T-helper 2 cell treated with Interferon-gamma antibody and Interleukin-4, amounts not matched to agents 5 μg/mL and 100 μg/mL, for 36 hours (primary cell): ENCODE measurements at places on chromosomes 3 and 15.

- H3K27me3 ChIP-seq = no peaks in the 10 kb centered on the region
- peaks cover 87% of the 10 kb centered on the region for H3K4me1 ChIP-seq
- DNase-seq = peak; percentile 48
- peaks cover 52% of the 10 kb centered on the region for H3K36me3 ChIP-seq
- peak overlapping the region; percentile 59 for H3K4me3 ChIP-seq
These were observed 60.9 kb downstream of the TGFBR2 start for GRCh38 chr3:30667280-30667651.

- DNase-seq = no peak
- no peak overlapping the region for H3K4me3 ChIP-seq
- peaks cover 10% of the 10 kb centered on the region for H3K27me3 ChIP-seq
- H3K36me3 ChIP-seq = no peaks in the 10 kb centered on the region
These were observed 115.8 kb upstream of the CTDSPL start for GRCh38 chr3:37745921-37746320.

DNA sequence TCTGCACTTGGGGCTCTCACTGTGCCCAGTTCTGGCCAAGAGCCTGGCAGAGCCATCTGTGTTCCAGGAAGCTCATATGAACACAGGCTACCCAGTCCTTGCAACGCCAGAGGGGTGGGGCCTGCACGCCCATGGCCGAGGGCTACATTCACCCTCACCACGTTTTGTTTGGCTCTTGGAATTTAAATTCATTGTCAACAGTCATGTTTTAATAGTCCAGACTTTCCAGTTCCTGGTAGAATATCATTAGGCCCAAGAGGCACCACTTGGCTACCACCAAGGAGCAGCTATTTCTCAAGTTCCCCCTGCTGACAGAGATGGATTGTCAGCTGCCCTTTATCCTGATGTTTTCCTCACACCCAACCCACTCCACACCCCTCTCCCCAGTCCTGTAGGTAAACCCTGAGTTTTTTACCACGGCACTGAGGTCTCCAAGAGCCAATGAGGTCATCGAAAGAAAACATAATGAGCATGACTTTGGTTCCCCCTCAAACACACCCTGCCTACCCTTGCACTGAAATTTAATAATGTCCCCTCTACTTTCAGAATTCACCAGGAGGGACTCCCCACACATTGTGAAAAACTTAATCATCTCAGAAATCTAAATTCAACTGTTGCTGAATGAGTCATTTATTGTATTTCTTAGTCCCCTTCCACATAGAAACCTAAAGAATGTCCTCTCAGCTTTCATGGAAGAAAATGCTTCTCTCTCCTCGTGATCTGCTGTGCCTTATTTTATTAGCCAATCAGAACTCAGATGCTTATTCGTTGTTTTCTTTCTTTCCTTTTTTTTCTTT lies 125.1 kb downstream of the SHQ1 start:
- peak overlapping the region; percentile 50 for H3K27ac ChIP-seq
- no peaks in the 10 kb centered on the region for H3K27me3 ChIP-seq
- H3K36me3 ChIP-seq = no peaks in the 10 kb centered on the region

DNA sequence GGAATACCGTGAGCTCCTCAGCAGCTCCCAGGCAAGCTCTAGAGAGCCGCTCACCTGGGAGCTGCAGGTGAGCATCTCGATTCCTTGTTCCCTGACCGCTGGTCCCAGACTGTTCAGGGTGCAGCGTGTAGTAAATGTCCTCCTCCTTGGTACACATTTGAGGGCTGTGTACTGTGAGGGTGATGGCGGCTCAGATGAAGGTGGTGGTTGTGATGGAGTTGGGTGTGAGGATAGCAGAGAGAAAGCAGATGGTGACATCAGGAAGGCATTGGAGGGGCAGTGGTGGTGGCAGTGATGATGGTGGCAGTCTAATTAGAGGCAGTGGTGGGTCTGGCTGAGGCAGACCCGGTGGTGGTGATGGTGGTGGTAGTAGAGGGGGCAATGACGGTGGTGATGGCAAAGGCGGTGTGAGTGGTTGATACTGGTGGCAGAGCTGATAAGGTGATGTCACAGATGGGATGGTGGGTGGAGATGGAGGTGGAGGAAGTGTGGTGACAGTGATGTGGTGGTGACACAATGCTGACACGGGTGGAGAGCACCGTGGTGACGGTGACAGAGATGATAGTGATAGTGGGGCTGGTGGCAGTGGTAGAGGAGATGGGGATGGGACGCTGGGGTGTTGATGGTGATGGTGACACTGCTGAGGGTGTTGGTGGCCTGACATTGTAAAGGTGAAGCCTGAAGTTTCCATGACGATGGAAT lies at the start of gene DNAJB8:
DNAJB8 (minus strand) TSS at position 51 of the 702 bp plus-strand sequence. CDS start 3,645 bp downstream, outside the sequence.
- H3K36me3 ChIP-seq = no peaks in the 10 kb centered on the region
- H3K4me1 ChIP-seq = peaks cover 6% of the 10 kb centered on the region
- peaks cover 4% of the 10 kb centered on the region for H3K27me3 ChIP-seq
- no peak within 1 kb of the TSS for H3K4me3 ChIP-seq
- peak; percentile 48 for DNase-seq
- no peak within 1 kb of the TSS for H3K27ac ChIP-seq

DNA sequence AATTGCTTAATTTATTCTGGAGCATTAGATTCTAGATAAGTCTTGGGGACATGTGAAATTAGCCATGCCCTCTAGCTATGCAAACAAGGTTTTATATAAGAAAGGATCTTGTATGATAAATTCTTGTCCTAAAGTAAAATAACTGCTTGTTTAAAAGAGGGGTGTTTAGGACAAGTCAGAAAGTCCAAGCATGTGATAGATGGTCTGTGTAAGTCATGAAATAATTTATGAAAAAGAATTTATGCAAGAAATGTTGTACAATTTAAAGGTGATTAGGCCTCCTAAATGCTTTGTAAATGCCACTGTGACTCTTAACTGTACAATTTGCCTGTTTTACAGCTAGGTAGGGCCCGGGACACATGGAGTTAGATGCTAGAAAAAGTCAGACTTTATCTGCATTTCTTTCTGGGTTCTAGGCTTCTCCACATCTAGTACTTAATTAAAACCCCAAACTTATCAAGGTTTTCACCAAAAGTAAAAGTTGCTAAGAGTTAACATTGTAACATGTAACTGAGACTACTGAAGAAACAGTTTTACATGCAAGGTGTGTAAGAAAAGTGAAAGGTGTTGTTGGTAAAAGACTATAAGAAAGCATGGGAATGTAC lies 13.2 kb downstream of the LINS1 start:
- H3K27me3 ChIP-seq = no peaks in the 10 kb centered on the region
- H3K36me3 ChIP-seq = peaks cover 83% of the 10 kb centered on the region
- H3K27ac ChIP-seq = no peak overlapping the region

GRCh38 chr3:50167069-50167840 lies 12.1 kb downstream of the SEMA3F start:
- DNase-seq = no peak
- H3K36me3 ChIP-seq = no peaks in the 10 kb centered on the region

GRCh38 chr3:168053115-168053514 lies 42.6 kb downstream of the GOLIM4 start:
- no peak for DNase-seq
- no peaks in the 10 kb centered on the region for H3K36me3 ChIP-seq
- no peak overlapping the region for H3K27ac ChIP-seq
- H3K27me3 ChIP-seq = peaks cover 2% of the 10 kb centered on the region
- no peaks in the 10 kb centered on the region for H3K4me1 ChIP-seq

DNA sequence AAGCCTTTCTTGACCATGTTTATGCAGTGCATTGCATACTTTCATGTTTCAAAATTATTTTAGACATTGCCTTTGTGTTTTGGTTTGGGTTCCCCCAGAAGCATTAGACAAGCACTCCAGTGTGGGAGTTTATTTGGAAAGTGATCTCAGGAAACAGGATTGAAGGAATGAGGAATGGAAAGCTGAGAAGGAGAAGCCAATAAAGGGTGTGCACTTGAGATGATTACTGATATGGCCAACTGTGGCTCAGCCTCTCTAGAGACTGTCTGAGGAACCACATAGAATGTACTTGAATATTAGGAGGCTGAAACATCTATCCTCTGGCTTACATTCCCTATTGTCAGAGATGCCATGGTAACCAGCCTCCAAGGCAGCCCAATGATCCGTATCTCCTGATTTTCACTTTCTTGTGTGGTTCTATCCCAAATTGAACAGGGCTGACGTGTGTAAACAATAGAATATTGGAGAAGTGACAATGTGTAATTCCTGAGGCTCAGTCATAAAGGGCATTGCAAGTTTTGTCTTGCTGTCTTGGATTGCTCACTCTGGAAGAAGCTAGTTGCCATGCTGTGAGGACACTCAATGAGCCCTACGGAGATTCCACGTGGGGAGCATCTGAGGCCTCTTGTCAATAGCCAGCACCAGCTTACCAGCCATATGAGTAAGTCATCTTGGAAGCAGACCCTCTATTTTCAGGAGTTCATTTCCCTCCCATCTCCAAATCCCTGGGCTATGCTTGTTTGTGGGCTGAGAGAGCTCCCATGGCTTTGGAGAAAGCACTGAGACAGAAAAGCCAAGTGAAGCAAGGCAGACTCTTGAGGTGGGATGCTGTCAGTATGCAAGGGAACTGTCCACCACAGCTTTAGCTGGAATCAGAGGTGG lies 84.7 kb downstream of the SCN11A start:
- H3K27ac ChIP-seq = no peak overlapping the region
- H3K36me3 ChIP-seq = no peaks in the 10 kb centered on the region
- H3K27me3 ChIP-seq = no peaks in the 10 kb centered on the region
- DNase-seq = no peak
- no peak overlapping the region for H3K4me3 ChIP-seq

- no peak overlapping the region for H3K4me3 ChIP-seq
- DNase-seq = no peak
- H3K36me3 ChIP-seq = no peaks in the 10 kb centered on the region
- H3K27ac ChIP-seq = no peak overlapping the region
- peaks cover 25% of the 10 kb centered on the region for H3K4me1 ChIP-seq
- no peaks in the 10 kb centered on the region for H3K27me3 ChIP-seq
These were observed 14.4 kb upstream of the TSPAN3 start for GRCh38 chr15:77085297-77085696.
